ENCODE measurements at places on chromosomes 13 and 19.

- no peak for DNase-seq
These were observed 83.3 kb downstream of the ERCC5 start for GRCh38 chr13:102928941-102929675.

GRCh38 chr19:5073153-5073844 is 104.4 kb downstream of the KDM4B start:
- DNase-seq: no peak

- peak; percentile 62 for DNase-seq
These were observed 1.4 kb upstream of the QTRT1 start for GRCh38 chr19:10699650-10700335.

DNA sequence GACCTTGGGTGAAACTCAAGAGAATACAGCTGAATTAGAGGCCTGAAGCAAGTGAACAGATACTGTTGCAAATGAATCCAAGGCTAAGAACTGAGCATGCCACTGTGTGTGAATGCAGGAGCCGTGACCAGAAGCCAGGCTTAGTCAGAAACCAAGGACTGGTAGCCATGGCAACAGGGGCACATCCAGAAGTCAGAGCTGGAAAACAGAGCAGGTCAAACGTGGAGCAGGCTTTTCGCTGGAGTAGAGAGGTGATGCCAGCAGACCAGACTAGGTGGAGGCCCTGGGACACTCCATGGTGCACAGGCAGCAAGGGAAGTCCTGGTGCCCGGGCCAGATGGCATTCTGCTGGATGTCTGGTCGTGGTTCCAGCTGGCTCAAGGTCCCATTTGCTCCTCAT is 564.1 kb downstream of the PCDH9 start:
- no peak for DNase-seq

- DNase-seq: no peak
These were observed 904 bp upstream of the ARHGAP33 start for GRCh38 chr19:35774274-35775045.

Measured in thymus (tissue), 14 donors.